ENCODE measurements at places on chromosomes 11 and 22.

DNA sequence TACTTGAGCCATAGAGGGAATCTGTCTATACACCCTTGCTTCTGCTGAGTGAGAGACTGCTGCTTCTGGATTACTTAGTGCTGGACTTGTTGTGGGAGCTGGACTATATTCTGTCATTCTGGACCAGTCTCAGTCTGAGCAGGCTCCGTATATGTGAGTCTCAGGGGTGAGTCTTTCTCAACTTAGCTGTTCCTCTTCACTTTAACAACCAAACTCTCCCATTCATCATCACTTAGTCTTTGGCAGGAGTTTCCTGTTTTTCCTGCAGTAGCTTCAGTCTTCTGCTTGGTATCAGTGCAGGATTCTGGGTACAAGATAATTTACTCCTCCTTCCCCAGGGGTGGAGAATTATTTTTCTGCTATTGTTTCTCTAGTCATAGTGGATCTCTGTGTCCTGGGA, 779.5 kb downstream of the METTL15 start:
- no peak for DNase-seq

- no peak for DNase-seq
Measured at GRCh38 chr11:83778596-83778995, 492.4 kb upstream of the CCDC90B start.

GRCh38 chr22:30694171-30694639, 469 bp upstream of the OSBP2 start:
- DNase-seq: no peak

- DNase-seq: no peak
Measured at GRCh38 chr22:25839755-25840154, 97.8 kb downstream of the MYO18B start.

- DNase-seq: no peak
Measured at GRCh38 chr11:64562723-64563351, 28.2 kb upstream of the SLC22A12 start.

DNA sequence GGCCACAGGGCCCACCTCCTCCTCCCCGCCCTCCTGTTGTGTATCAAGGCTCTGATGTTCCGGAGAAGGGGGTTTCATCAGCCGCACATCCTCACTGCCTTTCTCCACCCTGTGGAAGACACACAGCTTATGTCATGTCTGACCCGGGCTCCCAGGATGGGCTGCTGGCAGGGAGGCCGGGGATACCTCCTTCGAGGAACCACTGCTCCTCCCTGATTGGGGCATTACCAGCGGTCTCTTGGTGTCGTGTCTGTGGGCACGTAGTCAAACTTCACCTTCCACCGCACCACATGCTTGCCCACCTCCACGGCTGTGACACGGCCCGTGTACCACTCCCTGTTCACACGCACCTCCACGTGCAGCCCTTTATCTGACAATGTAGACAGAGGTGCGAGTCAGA, 35.9 kb downstream of the MORC2 start:
- no peak for DNase-seq

- no peak for DNase-seq
Measured at GRCh38 chr22:19869497-19870152, 15.0 kb upstream of the GNB1L start.

DNA sequence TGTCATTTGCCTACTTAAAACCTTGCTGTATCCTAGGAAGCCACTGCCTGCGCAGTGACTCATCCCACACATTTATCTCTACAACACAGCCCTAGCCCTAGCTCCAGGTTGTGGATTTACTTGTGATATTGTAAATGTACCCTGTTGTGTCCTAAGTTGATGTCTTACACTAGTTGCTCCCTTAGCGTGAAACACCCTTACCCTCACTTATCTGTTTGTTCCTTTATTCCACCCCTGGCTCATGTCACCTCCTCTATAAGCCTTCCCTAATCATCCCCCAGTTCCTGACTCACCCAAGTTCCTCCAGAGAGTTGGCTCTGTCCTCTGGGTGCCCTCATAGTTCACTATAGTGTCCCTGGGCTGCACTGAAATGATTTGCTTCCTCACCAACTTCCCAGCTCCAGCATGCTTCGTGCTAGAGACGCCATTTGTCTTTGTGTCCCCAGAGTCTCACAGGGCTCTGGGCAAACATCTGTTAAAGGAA, 431.8 kb upstream of the FAT3 start:
- no peak for DNase-seq

- peak; percentile 53 for DNase-seq
Measured at GRCh38 chr11:72482211-72482812, 48.0 kb upstream of the CLPB start.

DNA sequence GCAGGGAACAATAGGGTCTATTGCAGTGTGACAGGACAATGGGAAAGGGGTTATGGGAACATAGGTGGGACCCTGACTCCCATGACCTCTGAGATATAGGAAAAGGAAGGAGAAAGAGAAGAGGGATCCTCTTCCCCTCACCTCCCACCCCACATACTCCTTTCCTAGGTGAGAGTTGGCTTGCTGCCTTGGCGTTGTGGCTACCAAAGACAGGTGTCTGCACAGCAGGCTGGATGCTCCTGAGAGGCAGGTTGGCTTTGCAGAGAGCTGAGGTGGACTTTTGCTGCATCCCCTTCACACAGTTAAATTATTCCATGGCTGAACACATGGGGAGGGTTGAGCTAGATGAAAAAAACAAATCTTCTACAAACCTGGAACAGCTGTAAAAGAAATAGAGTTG, 80.7 kb downstream of the SYT9 start:
- DNase-seq: no peak

DNA sequence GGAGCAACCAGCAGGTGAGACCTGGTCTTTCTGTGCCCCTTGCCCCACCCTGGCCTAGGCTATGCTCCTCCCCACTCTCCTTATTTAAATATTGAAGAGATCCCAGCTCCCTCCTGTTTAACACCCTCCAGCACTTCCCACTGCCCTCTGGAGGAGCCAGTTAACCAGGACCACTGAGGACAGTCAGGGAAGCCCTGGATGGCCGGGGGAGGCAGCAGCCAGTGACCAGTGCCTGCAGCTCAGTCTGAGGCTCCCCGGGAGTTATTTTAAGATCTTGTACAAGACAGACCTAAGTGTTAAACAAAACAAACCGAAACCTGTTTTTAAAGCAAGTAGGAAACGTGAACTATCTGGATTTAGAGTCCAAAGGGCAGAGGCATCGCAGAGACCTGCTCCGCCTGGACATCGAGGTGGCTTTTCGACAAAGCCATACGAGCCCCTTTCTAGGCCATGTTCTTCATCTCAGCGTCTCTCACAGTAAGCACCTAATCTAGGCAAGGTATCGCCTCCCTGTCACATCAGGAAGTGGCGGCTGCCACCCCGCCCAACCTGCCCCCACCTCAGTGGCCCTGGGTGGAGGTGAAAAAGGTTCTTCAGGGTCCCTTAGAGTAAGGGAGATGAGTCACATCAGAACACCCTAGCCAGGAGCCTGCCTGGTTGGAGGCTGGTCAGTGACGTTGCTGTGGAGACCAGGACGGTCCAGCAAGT, 35.2 kb downstream of the TRMU start:
- peak; percentile 57 for DNase-seq

All from NK-92 treated with Interleukin-12 subunit alpha and Interleukin-12 subunit beta, amount 100 ng/mL, for 24 hours (cell line).